Head of caudate nucleus (tissue), 42 donors: ENCODE measurements at places on chromosomes 16 and 17.

- no peak for DNase-seq
Measured at GRCh38 chr17:78803186-78803845, 21.2 kb upstream of the CYTH1 start.

DNA sequence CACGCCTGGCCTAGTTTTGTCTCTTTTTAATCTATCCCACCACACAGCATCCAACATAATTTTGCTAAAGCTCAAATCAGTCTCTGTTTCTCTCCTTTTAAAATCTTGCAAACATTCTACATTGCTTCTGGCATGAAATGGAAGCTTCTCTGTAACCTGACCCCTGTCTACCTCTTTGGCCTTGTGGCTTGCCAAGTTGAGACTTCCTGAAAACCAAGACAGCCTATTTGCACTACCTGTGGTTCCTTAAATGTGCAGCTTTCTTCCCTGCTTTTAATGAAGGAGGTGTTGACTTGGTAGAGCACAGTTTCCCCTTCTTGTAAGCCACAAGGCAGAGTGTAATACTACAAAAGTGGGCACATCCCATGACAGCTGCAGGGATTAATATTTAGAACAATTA is 6.0 kb upstream of the CCL3 start:
- no peak for DNase-seq

GRCh38 chr17:63407741-63408330 is 38.3 kb downstream of the CYB561 start:
- DNase-seq: no peak

DNA sequence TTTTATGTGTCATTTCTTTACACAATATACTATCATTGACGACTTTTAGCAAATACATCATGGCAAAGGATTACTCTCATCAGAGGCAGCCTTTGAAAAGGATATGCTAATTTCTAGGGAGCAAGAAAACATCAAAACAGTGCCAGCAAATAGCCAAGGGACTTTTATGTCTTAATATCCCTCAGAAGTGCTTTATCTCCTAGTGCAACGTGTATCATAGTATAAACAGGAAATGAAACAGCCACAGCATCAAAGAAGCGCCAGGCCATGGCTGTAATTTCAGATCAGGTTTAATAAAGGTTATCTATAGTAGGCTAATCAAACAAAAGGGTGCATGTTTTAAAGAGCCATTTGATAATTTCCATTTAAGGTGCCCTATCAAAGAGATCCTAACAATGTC is 159.9 kb downstream of the AXIN2 start:
- no peak for DNase-seq

- DNase-seq: no peak
Measured at GRCh38 chr16:47854737-47855136, 301.1 kb downstream of the ABCC12 start.

DNA sequence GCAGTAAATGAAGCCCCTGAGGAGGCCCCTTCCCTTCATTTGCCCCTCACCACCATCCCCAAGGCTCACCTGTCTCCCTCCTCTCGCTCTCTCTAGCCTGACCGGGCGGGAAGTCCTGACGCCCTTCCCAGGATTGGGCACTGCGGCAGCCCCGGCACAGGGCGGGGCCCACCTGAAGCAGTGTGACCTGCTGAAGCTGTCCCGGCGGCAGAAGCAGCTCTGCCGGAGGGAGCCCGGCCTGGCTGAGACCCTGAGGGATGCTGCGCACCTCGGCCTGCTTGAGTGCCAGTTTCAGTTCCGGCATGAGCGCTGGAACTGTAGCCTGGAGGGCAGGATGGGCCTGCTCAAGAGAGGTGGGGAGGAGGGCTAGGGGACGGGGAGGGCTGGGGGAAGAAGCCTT is 21.0 kb downstream of the WNT9B start:
- DNase-seq: no peak

- DNase-seq: peak; percentile 57
Measured at GRCh38 chr17:78488867-78489634, 88.1 kb downstream of the DNAH17 start.

DNA sequence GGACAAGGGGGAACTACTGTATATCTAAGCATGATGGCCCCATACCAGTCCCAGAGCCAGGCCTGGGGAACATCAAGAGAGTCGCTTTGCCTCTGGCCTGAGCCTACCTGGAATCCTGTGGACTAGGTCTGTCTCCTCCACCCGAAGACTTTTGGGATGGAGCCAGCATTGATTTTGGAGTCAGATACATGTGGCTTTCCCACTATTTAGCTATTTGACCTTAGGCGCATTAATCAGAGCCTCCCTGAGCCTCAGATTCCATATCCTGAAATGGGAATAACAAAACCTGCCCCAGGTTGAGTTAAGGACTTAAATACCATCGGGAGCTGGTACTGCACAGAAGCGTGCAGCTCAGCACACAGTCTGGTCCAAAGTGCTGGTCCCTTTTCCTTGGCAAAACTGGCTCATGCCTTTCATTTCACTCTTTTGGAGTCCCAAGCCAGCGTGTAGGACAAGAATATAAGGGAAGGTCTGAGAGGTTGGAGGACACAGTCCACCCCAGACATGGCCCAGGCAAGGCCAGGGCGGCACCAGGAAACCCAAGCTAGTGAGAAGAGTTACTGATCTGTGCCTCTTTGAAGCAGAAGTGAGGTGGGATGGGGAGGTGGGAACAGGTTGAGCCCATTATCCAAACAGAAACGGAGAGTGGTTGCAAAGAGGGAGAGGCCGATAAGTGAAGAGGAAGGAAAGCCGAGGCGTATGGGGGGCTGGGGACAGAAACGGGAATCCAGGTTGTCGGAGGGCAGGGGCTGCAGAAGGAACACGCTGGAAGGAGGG is 986 bp downstream of the FA2H start:
- DNase-seq: no peak

- no peak for DNase-seq
Measured at GRCh38 chr17:44004077-44004760, at the start of gene NAGS. NAGS (plus strand) TSS chr17:44004622; CDS start chr17:44004664, 42 bp downstream.

DNA sequence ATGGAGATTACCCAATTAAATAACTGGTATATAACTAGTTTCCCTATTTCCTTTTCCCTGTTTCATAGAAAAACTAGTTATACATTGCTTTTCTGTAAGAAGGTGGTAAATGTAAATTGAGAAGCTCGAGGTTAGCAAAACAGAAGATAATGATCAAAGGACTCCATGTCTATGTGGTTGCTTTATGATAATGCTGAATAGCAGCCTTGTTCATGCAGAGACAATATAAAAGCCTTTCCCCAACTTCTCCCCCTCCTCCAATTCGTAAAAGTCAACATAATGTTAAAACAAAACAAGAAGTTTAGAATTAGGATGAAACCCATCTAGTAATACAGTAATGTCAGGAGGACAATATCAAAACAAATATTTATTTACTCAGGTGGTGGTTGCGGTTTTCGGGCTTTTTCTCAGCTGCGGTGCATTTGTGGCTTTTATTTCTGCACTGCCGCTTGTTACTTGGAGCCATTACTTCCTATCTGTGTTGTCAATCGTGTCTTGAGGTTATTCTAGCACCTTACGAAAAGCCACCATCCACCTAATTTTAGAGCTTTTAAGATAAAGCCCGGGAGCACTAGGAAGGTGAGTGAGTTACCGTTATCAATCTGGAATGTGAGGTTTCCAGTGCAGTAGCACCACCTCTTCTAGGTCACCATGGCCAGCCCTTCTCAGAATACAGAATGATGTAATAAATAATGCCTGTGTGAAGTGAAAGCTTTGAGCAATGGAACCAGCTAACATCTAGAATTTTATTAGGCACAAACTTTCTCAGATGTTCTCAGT is 297.5 kb downstream of the CDH13 start:
- DNase-seq: no peak

- DNase-seq: peak; percentile 63
Measured at GRCh38 chr16:57810197-57811031, 8.1 kb upstream of the KIFC3 start.

DNA sequence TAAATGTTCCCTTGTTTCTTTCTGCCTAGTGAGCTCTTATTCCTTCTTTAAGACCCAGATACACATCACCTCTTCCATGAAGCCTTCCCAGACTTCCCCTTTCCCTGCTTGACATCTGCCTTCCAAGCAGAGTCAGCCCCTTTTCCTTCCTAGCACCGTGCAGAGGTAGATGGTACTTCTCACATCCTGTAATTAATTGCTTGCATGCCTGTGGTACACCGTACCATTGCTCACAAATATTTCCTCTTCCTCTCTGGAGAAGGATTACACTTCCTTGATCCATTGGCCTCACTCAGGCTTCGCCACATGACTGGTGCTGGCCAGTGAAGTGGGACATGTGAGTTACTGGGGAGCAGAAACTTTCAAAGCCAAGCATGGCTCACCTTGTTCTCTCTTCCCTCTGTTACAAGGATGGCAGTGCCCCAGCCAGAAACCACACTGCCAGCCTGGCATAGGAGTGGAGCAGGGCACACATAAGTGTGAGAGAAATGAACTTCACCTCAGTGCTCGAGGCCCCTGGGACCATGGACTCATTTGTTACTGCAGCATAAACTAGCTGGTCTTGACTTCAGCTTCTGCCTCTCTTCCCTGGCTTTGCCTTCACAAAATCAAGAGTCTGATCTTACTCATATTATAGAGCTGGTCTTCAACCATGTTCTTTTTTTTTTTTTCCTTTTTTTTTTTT is 44.0 kb downstream of the SOST start:
- no peak for DNase-seq

GRCh38 chr17:77266891-77267341 is 126.1 kb downstream of the SEC14L1 start:
- DNase-seq: no peak

DNA sequence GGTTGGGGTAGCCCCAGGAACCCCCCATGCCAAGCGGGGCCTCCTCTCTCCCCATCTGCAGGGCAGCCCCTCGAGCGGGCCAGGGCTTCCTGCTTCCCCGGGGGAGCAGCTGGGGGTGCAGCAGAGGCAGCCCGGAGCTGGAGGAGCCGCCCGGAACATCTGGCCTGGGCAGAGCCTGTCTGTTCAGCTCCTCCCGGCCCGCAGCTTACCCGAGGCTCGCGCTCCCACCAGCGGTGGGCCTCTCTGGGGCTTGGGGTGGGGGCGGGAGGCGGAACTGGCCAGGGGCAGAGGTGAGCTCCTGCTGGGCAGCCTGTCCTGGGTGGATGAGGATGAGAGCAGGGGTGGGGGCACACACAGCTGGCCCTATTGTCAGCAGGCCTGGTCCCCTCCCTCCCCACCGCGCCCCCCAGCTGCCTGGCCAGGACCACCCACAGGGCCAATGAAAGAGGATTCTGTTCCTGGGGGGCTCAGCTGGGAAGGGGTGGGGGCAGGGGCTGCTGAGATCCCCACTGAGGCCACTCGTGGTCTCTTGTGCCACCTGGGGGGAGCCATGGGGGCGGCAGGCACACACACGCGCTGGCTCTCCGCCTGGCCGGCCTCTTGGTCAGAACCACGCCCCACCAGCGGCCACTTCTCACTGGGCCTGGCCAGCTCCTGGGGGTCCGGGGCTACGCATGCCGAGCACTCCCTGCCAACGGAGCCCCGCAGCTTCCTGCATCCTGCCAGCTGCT is 34.7 kb downstream of the BAHCC1 start:
- DNase-seq: peak; percentile 54

GRCh38 chr16:81524382-81524781 is 79.8 kb downstream of the CMIP start:
- DNase-seq: no peak

DNA sequence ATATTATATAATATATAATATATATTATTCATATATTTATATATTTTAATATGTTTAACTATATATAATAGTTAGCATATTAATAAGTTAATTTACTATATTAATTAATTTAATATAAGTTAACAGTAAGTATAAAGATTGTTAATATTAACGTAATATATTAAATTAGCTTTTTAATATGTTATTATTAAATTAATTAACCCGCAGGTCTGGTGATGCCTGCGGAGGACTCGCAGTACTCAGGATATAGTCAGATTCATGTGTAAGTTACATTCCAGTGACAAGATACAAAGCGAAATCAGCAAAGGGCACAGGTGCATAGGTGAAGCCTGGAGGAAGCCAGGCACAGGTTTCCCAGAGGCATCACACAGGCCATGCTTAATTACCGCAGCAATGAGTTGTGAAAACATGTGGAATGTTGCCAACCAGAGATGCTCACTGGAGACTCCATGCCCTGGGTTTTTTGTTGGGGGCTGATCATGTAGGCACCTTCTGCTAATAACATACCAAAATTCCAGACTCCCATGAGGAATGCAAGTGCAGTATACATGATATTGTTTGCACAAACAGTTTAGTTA is 130.4 kb upstream of the MPHOSPH6 start:
- DNase-seq: no peak

GRCh38 chr16:85451641-85452363 is 161.3 kb upstream of the GSE1 start:
- no peak for DNase-seq

GRCh38 chr16:23107117-23107516 is 42.1 kb downstream of the USP31 start:
- no peak for DNase-seq

DNA sequence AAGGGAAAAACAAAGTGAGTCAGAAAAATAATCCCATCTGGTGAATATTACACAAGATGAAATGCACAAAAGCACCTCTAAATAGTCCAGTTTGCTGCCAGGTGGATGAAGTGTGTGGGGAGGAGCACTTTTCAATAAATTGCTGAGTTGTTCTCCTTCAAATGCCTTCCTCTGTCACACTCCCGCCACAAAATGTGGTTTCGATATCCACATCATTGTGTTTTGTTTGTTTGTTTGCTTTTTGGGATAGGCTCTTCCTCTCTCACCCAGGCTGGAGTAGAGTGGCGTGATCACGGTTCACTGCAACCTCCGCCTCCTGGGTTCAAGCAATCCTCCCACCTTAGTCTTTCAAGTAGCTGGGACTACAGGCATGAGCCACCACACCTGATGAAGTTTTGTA is 24.6 kb upstream of the SHISA9 start:
- DNase-seq: no peak

GRCh38 chr17:19533718-19534561 is at the start of gene SLC47A1:
SLC47A1 (plus strand) TSS chr17:19533854; CDS start chr17:19533940, 86 bp downstream.
- no peak for DNase-seq

DNA sequence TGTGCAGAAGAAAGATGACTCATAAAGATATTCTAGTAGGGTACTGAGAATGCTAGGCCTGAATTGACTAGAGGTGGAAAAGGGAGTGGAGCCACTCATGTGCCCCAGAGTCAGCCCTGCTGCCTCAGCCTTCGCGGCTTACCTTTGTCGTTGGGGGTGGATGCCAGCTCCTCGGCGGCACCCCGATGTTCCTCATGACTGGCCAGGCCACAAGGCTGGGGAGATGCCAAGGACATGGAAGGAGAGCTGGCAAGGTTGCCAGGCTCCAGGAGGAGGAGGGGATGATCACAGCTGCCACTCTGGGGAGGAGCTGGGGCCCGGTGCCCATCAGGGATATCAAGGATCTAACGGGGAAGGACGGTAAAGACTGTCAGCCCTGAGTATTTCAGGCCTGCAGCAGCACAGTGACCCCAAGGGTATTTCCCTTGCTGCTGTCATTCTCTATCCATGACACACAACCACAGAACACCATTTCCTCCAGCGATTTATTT is 9.7 kb upstream of the SLC35B1 start:
- DNase-seq: no peak

- peak; percentile 85 for DNase-seq
Measured at GRCh38 chr17:29807520-29808361, 122.3 kb downstream of the SSH2 start.

DNA sequence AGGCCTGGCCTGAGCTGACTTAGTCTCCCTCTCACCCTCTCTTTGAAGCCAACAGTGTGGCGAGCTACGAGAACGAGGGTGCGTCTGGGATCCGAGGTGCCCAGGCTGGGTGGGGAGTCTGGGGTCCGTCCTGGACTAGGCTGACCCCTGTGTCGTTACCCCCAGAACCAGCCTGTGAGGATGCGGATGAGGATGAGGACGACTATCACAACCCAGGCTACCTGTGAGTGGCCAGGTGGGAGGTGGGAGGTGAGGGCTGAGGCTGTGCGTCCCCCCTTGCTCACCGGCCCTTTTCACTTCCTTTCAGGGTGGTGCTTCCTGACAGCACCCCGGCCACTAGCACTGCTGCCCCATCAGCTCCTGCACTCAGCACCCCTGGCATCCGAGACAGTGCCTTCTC is 1.6 kb downstream of the LAT start:
- no peak for DNase-seq
